ENCODE measurements at places on chromosomes 3 and 15.

GRCh38 chr3:47019201-47019600 is 39.7 kb downstream of the NBEAL2 start:
- peak; percentile 84 for DNase-seq

GRCh38 chr3:187871204-187871591 is 125.9 kb upstream of the BCL6 start:
- DNase-seq = no peak

DNA sequence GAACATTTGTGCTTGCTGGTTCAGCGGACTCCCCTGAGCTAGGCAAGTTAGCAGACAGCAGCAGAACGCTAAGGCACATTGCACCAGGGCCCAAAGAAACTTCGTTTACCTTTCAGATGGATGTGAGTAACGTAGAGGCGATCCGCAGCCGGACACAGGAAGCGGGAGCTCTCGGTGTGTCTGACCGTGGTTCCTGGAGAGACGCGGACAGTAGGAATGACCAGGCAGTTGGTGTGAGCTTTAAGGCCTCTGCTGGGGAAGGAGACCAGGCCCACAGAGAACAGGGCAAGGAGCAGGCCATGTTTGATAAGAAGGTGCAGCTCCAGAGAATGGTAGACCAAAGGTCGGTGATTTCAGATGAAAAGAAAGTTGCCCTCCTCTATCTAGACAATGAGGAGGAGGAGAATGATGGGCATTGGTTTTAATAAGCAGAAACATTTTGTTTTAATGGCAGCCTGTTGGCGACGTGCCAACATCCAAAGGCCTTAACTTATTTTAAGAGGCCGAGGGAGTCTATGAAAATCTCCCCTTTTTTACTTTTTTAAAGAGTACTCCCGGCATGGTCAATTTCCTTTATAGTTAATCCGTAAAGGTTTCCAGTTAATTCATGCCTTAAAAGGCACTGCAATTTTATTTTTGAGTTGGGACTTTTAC is 27.9 kb downstream of the SYNM start:
- no peak for DNase-seq

DNA sequence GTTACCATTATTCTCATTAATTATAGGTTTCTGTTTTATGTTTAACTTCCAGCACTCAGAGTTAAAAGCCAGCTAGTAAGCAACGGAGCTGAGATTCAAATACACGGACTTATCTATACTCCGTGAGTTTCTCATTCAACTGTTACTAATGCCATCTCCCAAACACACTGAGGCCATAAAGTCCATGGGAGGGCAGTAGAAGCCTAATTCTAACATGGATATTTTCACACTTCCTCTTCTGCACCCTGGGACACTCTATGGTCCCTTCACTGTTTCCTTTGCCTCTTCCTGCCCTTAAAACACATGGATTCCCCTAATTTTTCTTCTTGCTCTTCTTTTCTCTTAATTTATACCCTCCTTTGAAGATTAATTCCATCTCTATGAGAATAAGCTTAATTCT is 245.0 kb downstream of the KLF13 start:
- DNase-seq = no peak

GRCh38 chr15:57537072-57537471 is 54.6 kb upstream of the MYZAP start:
- no peak for DNase-seq

DNA sequence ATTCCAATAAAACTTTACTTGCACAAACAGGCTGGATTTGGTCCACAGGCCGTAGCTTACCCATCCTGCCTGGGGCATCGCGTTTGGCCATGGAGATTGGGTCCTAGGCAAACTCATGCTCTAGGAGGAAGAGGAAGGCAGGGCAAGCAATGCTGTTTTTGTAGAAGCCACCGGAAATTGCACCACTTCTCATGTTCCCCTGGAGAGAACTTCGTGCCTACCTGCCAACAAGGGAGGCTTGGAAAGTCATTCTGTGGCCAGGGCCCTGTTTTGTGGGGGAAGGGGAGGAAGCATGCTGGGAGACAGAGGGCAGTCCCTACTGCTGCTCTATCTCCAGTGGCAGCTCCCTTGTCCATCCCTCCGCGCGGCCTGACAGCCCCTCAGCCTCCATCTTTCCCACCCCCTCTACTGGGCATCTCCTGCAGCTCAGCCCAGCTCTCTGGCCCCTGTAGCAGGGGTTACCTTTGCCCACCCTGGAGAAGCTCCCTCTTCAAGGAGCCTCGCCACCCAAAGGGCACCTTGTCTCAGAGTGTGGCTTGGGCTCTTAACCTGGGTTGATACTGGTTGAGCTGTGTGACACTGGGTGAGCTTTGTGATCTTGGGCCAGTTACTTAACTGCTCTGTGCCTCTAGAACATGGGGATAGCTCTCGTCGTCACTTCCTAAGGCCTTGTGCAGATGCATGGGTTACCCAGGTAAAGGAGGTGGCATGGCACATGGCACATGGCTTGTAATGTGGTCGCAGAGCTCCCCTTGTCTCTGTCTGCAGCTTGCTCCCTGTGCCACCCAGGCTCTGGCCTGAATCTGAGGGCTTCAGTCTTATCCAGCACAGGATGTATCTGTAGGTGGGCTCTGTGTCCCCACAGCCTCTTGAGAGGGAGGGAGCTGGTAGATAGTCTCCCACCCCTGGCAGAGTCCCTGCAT is 6.1 kb downstream of the ABTB1 start:
- no peak for DNase-seq

DNA sequence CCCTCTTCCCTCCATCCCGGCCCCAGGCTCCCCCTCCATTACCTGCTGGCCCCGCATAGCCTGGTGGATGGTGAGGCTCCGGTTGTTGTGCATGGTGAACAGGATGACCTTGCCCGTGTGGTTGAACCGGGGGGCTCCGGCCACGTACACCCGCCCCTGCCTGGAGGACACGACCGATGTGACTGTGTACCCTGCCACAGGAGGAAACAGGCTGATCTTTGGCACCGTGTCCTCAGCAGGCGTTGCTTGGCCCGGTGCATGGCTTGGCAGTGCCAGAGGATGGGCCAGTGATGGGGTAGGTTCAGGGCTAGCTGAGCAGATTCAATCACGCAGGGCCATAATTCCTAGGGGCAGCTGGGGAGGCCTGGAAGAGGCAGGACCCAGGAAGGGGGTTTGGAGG is 58.1 kb downstream of the FEM1B start:
- no peak for DNase-seq

GRCh38 chr15:67823314-67824196 is 1.8 kb upstream of the SKOR1 start:
- DNase-seq = no peak

- no peak for DNase-seq
Observed at GRCh38 chr3:64440498-64440897, 215.2 kb upstream of the PRICKLE2 start.

DNA sequence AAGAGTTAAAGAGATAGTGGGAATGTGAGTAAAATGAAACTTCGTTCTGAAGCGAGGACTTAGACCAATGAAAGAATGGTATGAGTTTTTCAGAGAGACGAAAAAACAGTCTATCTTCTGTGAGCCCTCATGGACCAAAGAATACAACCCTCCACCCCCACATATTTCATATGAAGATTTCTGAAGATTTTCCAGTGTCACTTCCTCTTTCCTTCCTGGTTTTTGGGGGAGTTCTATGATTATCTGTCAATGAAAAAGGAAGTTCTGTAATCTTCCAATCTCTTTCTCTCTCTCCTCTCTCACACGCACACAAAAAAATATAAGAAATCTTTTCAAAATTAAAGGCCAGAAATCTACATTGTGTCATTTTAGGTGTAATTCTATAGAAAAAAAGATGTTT is 27.7 kb downstream of the CMSS1 start:
- no peak for DNase-seq

DNA sequence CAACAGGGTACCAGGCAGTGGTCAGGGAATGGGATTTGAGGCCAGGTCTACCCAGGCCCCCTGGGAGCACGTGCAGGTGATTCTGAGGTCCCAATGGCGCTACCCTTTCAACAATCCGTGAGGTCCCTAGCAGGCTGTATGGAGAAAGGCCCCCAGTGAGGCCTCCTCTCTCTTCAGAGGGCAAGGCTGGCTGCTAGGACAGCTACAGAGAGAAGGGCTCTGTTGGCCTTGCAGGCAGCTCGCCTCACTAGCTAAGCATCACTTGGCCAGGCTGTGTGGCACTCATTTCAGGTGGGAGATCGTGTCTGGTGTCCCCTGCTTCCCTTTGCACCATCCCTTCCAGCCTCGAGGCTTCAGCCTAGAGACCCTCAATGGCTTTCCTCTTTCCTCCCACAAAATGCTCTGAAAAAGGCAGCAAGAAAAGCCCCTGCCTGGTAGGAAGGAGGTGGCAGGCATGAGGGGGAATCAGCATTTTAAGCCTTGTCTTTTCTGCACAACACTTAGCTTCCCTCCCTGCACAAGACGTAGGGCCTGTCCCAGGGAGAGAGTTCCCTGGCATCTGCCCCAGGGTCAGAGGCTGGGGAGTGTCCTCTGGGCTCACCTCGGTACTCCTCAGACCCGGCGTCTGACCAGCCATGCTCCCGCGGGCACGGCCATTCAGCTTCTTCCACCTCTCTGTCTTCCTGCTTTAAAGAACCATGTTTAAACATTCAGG is 111.8 kb downstream of the ASB7 start:
- DNase-seq = no peak

- DNase-seq = no peak
Observed at GRCh38 chr3:38157595-38157994, 7.7 kb upstream of the OXSR1 start.

DNA sequence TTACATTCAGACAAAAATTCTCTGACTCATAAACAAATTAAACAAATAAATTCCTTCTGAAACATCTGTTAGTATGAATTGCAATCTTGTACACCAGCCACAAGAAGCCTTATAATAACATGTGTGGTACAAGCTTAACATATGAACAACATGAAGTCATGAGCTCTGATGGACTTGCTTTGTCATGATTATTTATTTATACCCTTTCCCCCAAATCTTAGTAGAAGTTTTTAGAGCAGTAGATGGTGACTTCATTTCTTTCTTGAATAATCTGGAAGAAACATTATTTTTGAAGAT is 633.4 kb downstream of the EPHA3 start:
- DNase-seq = no peak

GRCh38 chr15:69658411-69658945 is 205.9 kb downstream of the RPLP1 start:
- no peak for DNase-seq

GRCh38 chr3:149366941-149367840 is 10.3 kb downstream of the TM4SF1 start:
- DNase-seq = no peak

DNA sequence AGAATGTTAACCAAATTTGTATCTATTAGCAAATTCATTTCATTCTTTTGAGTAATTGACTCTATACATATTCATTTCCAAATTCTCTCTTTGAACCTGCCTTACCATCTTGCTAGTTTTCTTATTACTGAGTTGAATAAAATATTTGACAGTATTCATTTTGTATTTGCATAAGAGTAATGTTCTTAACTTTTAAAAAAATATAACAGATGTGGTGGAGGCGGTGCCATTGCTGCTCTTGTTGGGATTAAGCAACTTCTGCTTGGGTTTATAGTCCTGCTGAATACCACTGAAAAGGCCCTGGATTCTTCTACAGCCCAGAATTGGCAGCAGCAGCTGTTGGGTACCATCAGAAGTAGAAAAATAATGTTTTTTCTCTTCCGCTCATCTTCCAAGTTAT is 148.9 kb upstream of the PEX5L start:
- no peak for DNase-seq

- no peak for DNase-seq
Observed at GRCh38 chr3:36455406-36455805, 75.1 kb downstream of the STAC start.

- DNase-seq = no peak
Observed at GRCh38 chr3:11187681-11188080, 33.4 kb downstream of the HRH1 start.

- DNase-seq = no peak
Observed at GRCh38 chr3:41653571-41654239, 308.2 kb downstream of the ULK4 start.

DNA sequence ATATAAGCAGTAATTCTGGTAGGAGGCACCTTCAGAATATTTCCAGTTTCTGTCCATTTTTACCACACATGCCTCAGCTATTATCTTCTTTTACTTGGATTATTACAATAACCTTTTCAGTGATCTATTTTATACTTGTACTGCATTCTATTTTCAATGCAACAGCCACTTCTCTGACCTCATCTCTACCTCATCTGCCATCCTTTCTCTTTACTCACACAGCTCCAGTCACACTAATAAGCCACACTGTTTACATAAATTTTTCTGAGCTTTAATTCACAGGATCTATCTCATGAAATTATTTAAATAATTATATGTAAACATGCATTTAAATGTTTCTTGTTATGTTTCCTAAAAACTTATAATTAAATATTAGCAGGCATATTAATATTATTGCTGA is 47.3 kb upstream of the BCHE start:
- DNase-seq = no peak

- no peak for DNase-seq
Observed at GRCh38 chr3:2589336-2589969, 490.8 kb downstream of the CNTN4 start.

DNA sequence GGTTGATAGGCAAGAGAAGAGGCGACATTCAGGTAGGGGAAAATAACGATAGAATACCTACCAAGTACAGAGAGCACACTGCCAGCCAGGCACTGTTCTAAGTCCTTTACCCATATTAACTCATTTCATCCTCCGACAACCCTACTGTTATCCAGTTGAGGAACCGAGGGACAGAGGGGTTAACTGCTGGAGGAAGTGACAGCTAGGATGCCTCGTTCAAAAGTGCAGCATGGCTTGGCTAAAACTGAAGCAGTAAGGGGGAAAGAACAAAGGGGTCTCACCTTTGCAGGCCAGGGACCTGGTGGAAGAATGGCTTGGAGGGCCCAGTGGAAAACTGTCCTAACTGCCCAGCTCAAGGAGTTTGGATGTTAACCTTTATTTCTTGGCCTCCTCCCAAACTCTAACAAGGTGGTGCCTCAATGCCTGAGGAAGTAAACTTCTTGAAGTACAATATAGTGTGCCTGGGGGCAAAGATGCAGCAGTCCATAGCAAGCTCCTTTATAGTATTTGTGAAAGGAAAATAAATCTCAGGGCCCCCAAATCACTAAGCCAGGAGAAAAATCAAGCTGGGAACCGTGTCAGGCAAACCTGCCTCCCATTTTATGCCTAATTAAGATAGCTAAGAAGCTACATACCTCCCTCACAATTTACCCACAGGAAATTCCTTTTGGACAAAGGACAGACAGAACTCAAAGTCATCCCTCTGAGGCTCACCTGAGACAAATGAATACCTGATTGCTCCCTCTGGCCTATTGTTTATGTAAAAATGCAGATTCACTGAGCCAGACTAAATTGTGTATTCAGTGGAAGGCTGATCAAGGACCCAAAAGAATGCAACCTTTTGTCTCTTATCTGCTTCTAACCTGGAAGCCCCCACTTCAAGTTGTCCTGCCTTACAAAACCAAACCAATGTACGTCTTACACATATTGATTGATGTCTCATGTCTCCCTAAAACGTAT is 1.6 kb upstream of the ITGB5 start:
- DNase-seq = no peak

GRCh38 chr3:42340466-42340865 is 69.9 kb downstream of the LYZL4 start:
- DNase-seq = no peak

- no peak for DNase-seq
Observed at GRCh38 chr15:88498996-88499395, 31.5 kb downstream of the MRPS11 start.

- DNase-seq = no peak
Observed at GRCh38 chr3:45224824-45225464, 1.1 kb downstream of the TMEM158 start.

All from CD4-positive, CD25-positive, alpha-beta regulatory T cell (primary cell).